ENCODE measurements at places on chromosomes 4 and X. TPM values are rescaled to one million over a fixed set of nuclear protein-coding genes. Genes with fewer than 3 reads are reported as not detected.

DNA sequence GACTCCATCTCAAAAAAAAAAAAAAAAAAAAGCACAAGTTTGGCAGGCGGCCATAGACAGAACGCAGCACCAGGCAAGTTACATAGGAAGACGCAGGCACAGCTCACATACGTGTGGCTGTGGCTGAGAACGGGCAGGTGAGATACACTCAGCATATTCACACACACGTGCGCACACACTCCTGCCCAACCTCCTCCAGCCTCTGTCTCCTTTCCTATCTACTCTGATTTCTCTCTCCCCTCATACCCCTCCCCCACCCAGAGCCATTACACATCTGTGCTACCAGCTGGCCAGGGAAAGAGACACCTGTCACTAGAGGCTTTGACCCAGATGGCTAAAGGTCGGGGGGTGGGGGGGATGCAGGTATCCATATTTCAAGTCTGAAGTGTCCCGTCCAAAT, 2.2 kb upstream of the SLC38A5 start:
- no peak for DNase-seq
- no peaks in the 10 kb centered on the region for H3K27me3 ChIP-seq
- H3K27ac ChIP-seq: no peak overlapping the region
- H3K4me1 ChIP-seq: no peaks in the 10 kb centered on the region

DNA sequence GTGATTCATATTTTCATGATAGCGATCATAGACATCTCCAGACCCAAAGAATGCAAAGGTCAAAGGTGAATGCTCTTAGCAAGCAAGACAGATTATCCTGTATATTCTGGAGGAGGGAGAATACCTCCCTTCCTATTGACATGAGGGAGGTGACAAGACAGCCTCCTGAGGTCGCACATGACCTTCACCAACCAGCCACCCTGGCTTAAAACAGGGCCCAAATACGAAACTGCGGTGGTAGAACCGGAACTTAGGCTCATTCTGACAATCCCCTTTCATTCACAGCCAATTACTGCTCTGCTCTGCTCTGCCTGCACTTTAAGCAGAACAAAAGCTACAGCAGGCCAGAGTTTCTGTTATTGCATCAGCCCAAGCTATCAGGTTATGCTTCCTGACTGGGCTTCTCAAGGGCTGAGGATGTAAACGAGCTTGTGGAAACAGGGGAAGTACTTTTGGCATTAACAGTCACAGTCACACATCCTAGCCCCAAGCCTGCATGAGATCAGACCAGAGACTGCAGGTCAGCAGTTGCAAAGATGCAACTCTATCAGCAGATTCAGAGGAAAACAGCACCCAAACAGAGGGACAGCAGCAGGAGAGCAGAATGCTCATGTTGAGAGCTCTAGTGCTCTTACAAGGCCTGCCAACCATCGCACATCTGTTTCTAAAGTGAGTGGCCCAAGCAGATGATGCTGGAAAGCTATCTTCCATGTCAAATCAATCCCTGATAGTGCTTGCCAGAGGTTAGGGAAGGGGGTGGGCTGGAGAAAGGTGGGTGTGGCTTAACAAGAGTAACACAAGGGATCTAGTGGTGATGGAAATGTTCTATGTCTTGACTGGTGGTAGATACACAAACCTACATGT, 51.3 kb upstream of the MAP3K15 start:
- no peak overlapping the region for H3K4me3 ChIP-seq
- no peaks in the 10 kb centered on the region for H3K36me3 ChIP-seq
- no peak overlapping the region for H3K27ac ChIP-seq
- peak; percentile 16 for DNase-seq

GRCh38 chr4:23097251-23097650, 404.5 kb downstream of the GBA3 start:
- H3K27ac ChIP-seq: no peak overlapping the region
- no peak for DNase-seq
- no peak overlapping the region for H3K4me3 ChIP-seq
- no peaks in the 10 kb centered on the region for H3K4me1 ChIP-seq
- H3K27me3 ChIP-seq: no peaks in the 10 kb centered on the region

DNA sequence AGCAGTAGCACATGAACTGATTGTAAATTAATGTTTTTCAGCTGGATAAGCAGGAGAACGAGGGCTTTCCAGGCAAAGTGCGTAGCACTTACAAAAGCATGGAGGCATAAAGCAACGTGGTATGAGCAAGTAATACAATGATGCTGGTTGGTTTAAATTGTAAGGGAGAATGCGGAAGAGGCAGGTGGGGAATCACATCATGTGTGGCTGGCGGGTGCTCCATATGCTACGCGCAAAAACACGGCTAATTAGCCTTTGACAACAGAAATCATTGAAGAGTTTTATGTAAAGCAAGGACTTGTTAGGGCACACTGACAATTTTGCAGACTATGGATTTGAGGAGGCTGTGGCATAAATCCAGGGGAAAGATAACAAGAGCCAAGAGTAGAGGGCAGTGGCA, 14.6 kb downstream of the SYTL4 start:
- H3K4me3 ChIP-seq: no peak overlapping the region
- no peaks in the 10 kb centered on the region for H3K4me1 ChIP-seq
- H3K27me3 ChIP-seq: no peaks in the 10 kb centered on the region
- no peaks in the 10 kb centered on the region for H3K36me3 ChIP-seq

DNA sequence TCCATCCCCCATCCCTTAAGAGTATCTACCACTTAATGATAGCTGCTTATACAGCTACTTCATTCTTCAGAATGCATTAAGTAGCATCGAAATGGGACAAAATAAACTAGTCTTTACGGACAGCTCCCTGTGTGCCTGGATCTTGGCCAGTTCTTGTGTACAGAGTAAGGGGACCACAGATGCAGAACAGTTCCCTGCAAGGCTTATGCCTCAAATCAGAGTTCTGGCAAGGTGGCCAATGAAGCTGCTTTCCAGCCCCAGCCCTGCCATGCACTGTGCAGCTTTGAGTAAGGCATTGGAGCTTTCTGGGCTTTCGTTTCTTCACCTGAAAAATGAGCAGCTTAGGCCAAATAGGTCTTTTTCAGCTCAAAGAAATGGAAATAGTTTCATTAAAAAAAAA, 14.2 kb downstream of the CLNK start:
- peak; percentile 19 for DNase-seq
- no peaks in the 10 kb centered on the region for H3K36me3 ChIP-seq
- H3K4me1 ChIP-seq: no peaks in the 10 kb centered on the region
- no peak overlapping the region for H3K4me3 ChIP-seq
- no peak overlapping the region for H3K27ac ChIP-seq

GRCh38 chr4:99117876-99118693, 26.0 kb downstream of the ADH4 start:
- no peaks in the 10 kb centered on the region for H3K36me3 ChIP-seq
- peak; percentile 60 for DNase-seq
- H3K27me3 ChIP-seq: no peaks in the 10 kb centered on the region
- no peaks in the 10 kb centered on the region for H3K4me1 ChIP-seq
- H3K4me3 ChIP-seq: no peak overlapping the region
- no peak overlapping the region for H3K27ac ChIP-seq

- H3K27ac ChIP-seq: no peak overlapping the region
- no peak overlapping the region for H3K4me3 ChIP-seq
- H3K36me3 ChIP-seq: peaks cover 16% of the 10 kb centered on the region
- H3K4me1 ChIP-seq: no peaks in the 10 kb centered on the region
Measured at GRCh38 chrX:106959901-106960300, 39.7 kb downstream of the CLDN2 start.

DNA sequence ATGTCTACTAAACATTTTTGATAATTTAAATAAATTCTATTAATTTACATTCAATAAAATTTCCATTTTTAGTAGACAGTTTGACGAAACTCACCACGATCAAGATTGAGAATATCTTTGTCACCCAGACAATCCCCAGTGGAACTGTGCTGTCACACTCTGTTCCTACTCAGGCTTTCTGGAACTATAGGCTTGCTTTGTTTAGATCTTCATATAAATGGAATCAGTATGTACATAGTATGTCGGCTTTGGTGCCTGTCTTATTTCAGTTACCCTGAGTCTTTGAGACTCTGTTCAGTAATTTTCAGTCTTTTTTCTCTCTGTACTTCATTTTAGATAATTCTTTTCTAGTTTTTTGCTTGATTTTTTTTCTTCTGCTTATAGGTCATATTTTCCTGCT, 163.5 kb upstream of the EMCN start:
- no peaks in the 10 kb centered on the region for H3K36me3 ChIP-seq
- H3K27me3 ChIP-seq: no peaks in the 10 kb centered on the region
- no peak overlapping the region for H3K27ac ChIP-seq

DNA sequence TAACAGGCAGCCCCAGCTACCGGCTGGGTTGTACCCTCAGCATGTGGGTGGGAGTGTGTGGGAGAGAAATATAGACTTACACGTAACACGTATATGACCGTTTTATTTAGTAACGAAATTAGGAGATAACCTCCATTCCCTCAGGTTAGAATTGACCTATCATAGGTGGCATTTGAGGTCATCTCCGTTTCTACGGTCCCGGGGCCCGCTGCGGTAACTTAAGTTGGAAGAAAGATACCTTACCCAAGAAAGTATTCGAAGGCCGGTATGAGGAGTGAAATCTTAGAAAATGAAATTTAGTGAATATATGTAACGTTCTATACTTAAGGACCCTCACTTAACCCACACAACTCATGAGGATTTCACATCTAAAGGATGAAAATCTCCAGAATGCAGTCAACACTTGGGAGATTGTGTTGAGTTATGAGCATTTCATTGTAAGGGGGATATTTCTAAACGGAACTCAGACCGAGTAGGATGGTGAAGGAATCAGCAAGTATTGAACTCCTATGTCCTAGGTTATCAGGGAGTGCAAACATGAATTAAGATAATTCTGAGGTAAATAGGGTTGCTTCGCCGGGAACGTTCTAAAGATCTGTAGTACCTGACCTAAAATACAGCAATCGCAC, 891 bp downstream of the CISD2 start:
- no peak for DNase-seq
- no peaks in the 10 kb centered on the region for H3K27me3 ChIP-seq

GRCh38 chr4:159175989-159176375, 73.1 kb downstream of the RAPGEF2 start:
- DNase-seq: no peak
- no peak overlapping the region for H3K4me3 ChIP-seq
- no peaks in the 10 kb centered on the region for H3K36me3 ChIP-seq
- peak overlapping the region; percentile 41 for H3K27ac ChIP-seq
- H3K27me3 ChIP-seq: no peaks in the 10 kb centered on the region
- H3K4me1 ChIP-seq: peaks cover 27% of the 10 kb centered on the region

GRCh38 chr4:2734612-2735011, 21.5 kb downstream of the TNIP2 start:
- no peaks in the 10 kb centered on the region for H3K27me3 ChIP-seq
- H3K36me3 ChIP-seq: peaks cover 17% of the 10 kb centered on the region
- H3K4me3 ChIP-seq: no peak overlapping the region
- DNase-seq: no peak
- H3K4me1 ChIP-seq: no peaks in the 10 kb centered on the region

- no peaks in the 10 kb centered on the region for H3K27me3 ChIP-seq
- no peak for DNase-seq
- H3K4me3 ChIP-seq: no peak overlapping the region
- no peaks in the 10 kb centered on the region for H3K4me1 ChIP-seq
- H3K27ac ChIP-seq: no peak overlapping the region
- H3K36me3 ChIP-seq: no peaks in the 10 kb centered on the region
Measured at GRCh38 chr4:67091673-67092072, 453.6 kb downstream of the CENPC start.

DNA sequence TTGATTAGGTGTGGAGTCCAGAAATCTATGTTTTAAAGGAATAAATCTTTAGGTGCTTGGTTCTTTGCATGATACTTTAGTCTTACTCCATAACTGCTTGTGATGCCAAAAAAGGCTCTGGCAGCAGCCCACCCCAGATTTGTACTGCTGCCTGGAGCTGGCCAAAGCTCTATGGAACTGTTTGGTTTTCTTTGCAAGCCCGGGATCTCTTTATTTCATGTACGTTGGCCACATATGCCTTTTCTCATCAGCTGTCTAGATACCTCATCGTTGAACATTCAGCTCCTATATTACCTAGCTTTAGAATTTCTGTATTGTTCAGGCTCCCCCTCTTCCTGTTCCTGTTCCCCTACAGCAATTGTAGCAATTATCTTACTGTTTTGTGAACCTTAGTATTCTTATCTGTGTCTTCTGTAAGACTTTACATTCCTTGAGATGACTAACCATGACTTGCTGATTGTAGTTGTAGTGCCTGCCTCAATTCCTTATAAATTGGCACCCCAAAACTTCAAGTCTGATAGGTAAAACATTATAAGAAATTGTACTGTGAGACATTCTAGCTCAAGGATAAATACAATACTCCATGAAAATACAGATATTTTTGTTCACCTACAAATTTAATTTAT, 199.4 kb upstream of the GPRIN3 start:
- no peaks in the 10 kb centered on the region for H3K27me3 ChIP-seq
- H3K27ac ChIP-seq: no peak overlapping the region
- no peaks in the 10 kb centered on the region for H3K36me3 ChIP-seq

DNA sequence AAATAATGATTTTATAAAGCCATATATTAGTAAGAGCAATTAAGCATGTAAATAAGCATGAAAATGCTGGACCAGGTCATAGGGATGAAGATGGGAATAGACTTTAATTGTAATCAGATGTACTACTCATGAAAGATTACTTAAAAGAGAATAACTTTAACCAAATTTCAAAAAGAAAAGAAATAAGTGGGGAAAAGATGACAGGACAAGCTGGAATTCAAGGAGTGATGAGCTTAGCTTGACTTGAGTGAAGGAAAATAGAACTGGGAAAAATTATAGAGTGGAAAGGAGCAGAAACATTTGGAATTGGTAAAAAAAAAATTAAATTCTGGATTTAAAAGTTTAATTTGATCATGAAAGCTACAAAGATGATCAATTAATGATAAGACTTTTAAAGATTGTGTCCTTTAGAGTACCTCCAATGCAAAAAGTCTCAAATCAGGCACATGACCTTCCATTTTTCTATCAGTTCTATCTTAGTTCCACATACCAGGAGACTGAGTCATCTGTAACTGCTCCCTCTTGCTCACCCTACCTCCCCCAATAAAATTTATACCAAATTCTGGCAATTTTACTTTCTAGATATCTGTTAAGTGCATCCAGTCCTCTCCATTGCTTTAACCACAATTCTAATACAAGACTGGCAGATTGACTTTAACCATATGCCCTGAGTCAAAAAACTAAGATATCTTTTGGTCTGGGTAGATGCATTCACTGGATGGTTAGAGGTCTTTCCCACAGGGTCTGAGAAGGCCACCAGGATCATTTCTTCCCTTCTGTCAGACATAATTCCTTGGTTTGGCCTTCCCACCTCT, 56.4 kb upstream of the SLIT2 start:
- H3K27me3 ChIP-seq: no peaks in the 10 kb centered on the region
- no peak for DNase-seq
- no peaks in the 10 kb centered on the region for H3K4me1 ChIP-seq
- no peaks in the 10 kb centered on the region for H3K36me3 ChIP-seq

DNA sequence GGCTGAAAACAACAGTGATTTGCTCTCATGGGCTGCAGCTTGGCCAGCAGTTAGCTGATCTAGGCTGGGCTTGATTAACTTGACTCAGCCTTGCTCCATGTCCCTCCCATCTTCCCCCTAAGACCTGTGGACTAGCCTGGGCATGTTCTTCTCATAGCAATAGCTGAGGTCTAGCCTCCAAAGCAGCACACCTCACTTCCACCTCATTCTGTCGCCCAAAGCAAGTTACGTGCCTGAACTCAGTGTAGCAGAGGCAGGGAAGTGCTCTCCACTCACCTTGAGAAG, 62.2 kb downstream of the EVC start:
- no peak overlapping the region for H3K4me3 ChIP-seq
- no peaks in the 10 kb centered on the region for H3K4me1 ChIP-seq
- no peak overlapping the region for H3K27ac ChIP-seq
- H3K27me3 ChIP-seq: no peaks in the 10 kb centered on the region

BST1 gene
- polyA plus RNA-seq: 53.5 TPM

TMPRSS11A gene
- not detected for polyA plus RNA-seq

SORCS2 gene
- polyA plus RNA-seq: 2.2 TPM

SCARB2 gene
- polyA plus RNA-seq: 104 TPM

SSX4B gene
- not detected for polyA plus RNA-seq

HS6ST2 gene
- polyA plus RNA-seq: 0.28 TPM

All from lung (tissue), 17 donors.